ENCODE measurements at places on chromosomes 3 and 15.

- no peak for DNase-seq
Observed at GRCh38 chr3:83093222-83093572, 1331.8 kb upstream of the GBE1 start.

DNA sequence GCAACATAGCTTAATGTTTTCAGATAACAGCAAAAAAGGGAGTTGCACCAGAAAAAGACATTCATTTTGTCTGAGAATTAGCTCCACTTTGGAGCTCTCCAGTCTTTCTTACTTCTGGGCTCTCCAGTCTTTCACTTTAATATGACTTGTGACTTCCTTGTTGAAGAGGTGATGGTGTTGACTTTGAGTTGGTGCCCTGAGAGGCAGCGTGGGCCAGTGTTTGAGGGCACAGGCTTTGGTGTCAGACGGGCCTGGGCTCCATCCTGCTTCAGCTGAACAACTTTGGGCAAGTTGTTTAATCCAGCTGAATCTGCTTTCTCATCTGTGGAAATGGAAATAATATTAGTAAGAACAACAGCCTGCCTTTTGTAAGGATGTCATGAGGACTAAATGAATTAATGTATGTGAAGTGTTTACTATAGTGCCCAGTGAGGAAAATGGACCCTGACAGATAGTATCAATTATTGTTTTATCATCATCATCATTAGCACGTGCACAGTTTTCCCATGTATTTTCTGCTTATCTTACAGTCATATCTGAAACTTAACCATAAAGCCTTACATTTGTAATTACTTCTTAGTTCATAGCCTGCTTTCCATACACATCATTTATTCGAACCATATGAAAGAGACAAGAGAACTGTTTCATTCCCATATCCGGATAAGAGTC lies 108.4 kb downstream of the PDE8A start:
- no peak for DNase-seq

DNA sequence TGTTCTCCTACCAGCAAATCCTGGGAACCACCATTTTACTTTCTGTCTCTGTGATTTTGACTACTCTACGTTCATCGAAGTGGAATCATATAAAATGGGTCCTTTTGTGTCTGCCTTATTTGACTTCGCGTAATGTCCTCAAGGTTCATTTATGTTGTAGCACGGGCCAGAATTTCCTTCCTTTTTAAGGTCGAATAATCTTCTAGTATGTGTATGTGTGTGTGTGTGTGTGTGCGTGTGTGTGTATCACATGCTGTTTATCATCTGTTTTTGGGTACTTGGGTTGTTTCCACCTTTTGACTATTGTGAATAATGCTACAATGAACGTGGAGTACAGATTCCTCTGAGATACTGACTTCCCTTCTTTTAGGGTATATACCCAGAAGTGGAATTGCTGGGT lies 35.3 kb downstream of the STARD5 start:
- DNase-seq = no peak

DNA sequence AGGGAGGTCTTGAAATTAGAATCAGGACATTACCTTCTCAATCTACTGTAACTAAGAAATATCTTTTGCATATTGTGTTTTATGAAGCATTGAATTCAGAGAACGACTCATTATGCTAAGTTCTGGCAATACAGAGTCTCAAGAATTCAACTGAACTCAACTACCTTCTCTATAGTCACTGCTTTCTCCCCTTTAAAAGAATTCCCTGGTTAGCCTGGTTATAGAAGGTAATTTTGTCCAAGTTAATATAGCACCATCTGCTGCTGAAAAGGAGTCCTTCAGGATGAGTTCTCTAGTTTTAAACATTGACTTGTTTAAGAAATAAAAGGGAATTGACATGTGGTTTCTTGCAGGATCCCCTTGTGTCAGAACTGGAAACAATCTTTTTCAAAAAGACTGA lies 60.2 kb downstream of the IL16 start:
- no peak for DNase-seq

- DNase-seq = no peak
Observed at GRCh38 chr3:4687167-4687566, 194.0 kb downstream of the ITPR1 start.

GRCh38 chr3:125079675-125080045 lies 23.9 kb upstream of the HEG1 start:
- no peak for DNase-seq

DNA sequence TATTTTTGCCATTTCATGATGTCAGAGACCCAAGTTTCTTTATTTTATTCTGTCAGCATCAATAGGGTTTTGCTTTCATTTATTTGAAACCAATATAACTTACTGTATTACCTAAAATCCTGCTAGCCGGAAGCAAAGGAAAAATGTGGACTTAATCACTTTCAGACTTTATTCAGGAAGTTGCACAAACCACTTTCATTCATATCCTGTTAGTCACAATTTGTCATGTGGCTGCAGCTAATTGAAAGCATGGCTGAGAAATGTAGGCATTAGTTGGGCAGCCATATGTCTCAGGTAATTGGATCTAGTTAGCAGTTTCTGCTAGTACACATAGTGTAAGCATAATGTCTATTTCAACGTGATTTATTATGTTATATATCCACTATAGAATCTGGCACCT lies 462.3 kb upstream of the SGO1 start:
- no peak for DNase-seq

DNA sequence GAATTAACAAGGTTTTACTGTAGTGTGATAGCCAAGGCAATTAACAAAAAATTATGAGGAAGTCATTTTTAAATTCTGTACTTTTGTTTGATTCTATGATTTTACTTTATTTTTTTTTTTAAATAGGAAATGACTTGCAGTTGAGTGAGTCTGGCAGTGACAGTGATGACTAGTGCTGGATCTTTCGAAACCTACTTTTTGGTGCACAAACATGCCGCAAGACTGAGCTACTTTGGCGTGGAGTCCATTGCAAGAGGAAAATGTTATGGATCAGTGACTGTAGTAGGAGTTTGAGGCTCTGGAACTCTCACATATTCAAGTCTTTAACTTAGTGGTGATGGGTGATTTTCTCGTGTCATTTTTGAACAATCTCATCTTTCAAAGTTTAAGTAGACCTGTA lies 11.6 kb downstream of the EAF1 start:
- no peak for DNase-seq

GRCh38 chr3:64961301-64961700 lies 273.5 kb upstream of the ADAMTS9 start:
- no peak for DNase-seq

DNA sequence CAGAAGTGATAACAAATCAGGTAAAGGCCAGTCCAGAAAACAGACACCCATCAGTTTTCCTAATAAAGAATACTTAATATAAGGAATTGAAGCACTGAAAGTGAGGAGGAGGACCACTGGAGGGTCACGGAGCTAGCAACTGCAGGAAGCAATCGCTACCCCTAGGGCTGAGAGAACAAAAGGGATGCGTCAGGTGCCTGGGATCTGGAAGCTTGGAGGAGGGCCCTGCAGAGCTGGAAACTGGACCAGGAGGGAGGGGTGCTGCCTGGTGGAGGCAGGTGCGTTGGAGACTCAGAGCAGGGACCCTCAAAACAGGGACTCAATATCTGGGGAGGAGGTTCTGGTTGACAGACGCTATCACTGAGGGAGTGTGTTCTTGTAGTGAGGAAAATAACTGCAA lies 308.1 kb upstream of the RASGRP1 start:
- DNase-seq = no peak

DNA sequence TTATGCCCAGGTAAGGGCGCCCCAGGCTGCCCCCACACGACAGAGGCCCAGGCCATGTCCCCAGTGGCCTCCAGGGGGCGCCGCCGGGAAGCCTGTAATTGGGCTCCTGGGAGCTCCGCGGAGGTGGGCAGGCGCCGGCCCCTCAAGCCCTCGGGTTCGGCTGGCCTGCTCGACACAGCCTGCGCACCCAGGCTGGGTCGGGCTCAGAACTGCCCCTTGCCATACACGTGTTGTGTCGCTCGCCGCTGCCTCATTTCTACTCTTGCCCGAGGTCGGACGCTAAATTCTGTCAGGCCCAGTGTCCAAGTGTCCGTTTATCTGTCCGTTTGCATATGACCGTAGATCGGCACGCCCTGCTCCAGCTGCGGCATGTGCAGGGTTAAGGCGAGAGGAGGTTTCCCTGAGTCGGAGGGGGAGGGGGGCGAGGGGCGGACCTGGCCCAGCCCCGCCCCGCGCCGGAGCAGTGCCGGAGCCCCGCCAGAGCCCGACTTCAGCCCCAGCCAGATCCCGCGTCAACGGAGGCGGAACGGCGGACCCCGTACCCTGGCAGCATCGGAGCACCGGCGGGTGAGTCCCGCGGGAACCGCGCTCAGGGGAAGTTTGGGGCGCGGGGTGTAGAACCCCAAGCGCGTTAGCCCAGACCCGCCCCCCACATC lies at the start of gene KLHDC8B:
Gene KLHDC8B (plus strand): TSS at position 480 of the 656 bp plus-strand sequence. CDS start 1,172 bp downstream, outside the sequence.
- peak; percentile 95 for DNase-seq

- no peak for DNase-seq
Observed at GRCh38 chr3:25902586-25902985, 112.7 kb downstream of the OXSM start.

- no peak for DNase-seq
Observed at GRCh38 chr3:41080141-41080540, 119.2 kb upstream of the CTNNB1 start.

DNA sequence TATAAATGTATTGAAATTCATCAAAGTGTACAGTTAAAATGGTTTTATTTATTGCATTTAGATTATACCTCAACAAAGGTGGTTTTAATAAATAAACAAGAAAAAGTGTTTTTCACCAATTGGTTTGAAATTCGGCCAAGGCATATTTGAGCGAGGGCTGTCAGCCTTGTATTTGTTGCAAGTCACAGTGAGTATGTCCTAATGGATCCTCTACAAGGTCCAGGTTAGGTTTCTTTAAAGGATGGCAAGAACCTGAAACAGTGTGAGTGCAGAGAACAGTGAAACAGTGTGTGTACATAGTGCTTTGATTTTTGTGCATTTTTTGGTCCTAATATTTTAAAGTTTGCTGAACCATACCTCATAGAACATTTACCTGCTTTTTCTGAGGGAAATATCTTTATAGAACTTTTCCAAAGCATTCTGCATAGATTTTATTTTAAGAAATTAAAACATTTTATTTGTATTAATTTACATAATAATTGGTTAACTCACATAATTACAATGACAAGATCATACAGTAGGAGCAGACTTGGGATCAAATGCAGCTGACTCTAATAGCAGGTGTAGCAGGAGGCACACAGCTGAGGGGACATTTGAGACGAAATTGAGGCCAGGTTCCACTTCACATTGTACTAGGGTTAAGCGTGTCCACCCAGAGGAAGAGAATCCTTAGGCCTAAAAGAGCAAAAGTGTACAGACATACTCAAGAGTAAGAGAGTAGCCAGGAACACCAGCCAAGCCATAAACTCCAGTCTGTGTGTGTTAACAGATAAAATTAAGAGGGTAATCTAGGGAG lies 428.8 kb upstream of the TPRG1 start:
- DNase-seq = no peak

- DNase-seq = no peak
Observed at GRCh38 chr3:52246728-52247408, 1.3 kb downstream of the PPM1M start.

DNA sequence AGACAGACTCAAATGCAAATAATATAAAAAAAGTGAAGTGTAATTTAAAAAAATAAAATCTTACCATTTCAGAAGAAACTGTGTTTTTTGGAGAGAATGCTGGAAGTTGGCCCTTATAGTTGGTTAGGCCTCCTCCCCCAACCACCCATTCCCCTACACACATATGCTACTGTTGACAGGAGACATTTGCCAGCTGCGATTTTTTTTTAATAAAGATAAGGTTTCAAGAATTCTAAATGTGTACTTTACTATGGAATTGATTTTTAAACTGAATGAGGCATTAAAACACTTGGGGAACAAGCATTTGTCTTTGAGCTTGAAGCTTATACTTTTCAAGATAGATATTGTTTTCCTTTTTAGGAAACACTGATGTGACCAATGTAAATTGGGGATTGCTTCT lies 4.4 kb upstream of the SSR3 start:
- DNase-seq = no peak

DNA sequence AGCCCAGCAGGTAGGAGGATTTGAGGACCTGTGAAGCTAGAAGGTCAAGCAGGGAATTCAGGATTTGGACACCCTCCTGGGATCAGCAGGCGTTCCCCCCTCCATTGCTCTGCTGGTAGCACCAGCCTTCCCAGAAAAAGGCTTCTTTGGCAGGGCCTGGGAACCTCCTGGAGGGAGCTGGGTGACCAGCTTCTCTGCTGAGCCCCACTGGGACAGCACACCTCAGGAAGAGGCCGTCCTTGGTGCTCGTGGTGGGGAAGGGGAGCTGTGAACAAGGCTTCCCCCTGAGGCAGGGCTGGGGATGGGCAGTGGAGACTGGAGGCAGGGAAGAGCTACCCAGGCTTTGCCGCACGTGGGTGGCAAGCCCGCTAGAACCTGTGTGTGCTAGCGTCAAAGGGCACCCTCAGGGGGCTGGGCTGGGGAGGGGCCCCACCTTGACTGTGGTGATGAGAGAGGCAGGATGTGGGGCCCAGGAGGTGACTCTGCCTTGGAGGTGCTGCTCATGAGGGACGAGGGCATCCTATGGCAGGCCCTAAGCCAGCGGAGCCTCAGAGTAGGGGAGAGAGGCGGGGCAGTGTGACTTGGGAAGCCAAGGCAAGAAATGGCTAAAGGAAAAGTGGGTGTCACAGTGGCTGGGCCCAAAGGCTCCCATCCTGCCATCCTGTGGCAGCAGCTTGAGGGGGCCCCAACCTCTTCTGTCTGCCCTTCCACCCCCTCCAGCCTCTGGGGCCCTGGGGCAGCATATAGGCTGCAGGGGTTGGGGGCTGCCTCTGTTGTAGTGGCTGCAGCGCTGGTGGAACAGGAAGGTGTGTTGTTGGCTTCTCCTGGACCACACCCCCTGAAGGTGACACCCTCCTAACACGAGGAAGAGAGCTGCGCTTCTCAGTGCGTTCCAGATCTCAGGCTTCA lies 20.7 kb downstream of the KLF13 start:
- DNase-seq = no peak

- DNase-seq = no peak
Observed at GRCh38 chr15:58627701-58628100, 121.8 kb downstream of the ADAM10 start.

DNA sequence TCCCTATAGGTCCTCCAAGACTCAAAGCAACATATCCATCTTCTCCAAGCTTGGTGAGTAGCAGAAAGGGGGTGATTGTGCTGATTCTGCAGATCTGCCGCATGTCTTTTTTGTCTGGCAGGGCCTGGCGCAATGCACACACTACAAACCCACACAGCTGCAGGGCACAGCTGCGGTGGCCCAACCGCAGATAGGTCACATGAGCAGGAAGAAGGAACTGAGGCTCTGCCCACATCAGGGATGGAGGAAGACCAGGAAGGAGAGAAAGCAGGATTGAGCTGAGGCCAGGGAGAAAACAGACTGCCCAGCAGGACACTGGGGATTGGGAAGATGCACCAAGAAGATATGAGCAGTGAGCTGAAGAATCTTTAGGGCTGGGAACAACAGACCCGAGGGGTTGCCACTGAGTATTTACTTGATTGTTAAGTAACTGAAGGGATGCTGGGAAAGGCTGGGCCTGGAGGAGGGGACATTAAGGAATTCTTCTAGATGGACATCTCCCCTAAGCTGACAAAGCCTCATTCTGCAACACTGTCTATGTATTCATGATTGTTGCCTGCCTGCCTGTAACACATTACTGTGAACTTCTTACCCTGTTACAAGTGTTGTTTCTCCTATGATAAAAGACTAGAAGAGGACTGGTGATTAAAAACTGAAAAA lies 126.7 kb downstream of the MYLK start:
- peak; percentile 70 for DNase-seq
